Large intestine (tissue), 12 donors: ENCODE measurements at places on chromosomes 7 and 10. TPM values are rescaled to one million over a fixed set of nuclear protein-coding genes. Genes with fewer than 3 reads are reported as not detected.
A peak's percentile ranks its signal among the peaks of the same experiment; 100 is the strongest.

Gene NPFFR1
- polyA plus RNA-seq: 0.31 TPM

Gene ARHGAP21
- polyA plus RNA-seq: 55.4 TPM

- no peak for DNase-seq
Measured at GRCh38 chr7:149245244-149245643, 5.8 kb downstream of the ZNF212 start.

DNA sequence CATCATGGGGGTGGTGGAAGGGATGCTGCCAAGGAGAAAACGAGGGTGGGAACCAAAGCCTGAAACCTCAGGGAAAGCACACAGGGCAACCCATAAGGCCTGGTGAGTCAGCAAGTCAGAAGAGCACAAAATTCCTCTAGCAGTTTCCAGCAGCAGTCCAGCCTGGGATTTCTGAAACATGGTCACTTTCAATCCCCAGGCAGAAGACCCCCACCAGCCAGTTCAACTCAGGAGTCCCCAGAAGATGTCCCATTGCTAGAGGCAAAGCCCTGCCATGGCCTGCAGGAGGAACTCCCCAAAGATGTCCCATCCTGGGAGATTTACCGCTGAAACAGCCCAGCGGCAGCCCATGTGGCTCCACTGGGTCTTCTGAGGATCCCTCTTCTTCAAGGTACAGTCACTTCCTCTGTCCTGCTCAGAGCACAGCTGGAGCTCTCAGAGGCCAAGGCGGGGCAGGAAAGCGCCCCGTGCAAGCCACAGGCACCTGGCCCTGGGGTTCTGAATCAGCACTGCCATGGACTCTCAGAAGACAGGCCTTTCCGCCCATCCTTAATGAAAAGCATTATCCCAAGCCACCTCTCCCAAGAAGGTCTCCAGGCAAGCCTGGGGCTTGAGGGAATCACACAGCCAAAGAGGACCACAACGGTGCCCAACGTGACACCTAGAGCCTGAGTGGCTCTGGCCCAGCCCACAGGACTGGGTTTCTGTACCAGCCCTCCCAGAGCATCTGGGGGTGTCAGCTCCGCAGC is 196.9 kb downstream of the GRID1 start:
- DNase-seq: no peak

DNA sequence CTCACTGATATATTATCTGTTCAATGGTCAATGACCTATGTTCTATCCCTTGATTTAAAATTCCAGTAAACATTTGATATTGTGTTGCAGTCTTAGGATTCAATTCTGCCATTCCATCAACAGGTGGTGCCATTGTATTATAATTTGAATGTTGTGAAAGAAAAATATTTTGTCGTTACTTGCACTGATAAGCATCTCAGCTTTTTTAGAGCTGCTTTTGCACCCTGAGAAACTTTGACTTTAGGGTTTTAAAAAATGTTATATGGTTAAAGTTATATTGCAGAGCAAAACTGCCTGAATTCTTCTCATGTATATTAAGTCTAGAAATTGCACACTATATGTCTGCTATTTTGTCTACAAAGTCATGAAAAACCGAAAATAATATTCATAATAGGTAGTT is 18.8 kb upstream of the MINDY3 start:
- no peak for DNase-seq

- DNase-seq: no peak
Measured at GRCh38 chr7:127578711-127579275, 6.6 kb downstream of the GCC1 start.

- peak; percentile 86 for DNase-seq
Measured at GRCh38 chr10:34319197-34319846, 495.8 kb downstream of the PARD3 start.

DNA sequence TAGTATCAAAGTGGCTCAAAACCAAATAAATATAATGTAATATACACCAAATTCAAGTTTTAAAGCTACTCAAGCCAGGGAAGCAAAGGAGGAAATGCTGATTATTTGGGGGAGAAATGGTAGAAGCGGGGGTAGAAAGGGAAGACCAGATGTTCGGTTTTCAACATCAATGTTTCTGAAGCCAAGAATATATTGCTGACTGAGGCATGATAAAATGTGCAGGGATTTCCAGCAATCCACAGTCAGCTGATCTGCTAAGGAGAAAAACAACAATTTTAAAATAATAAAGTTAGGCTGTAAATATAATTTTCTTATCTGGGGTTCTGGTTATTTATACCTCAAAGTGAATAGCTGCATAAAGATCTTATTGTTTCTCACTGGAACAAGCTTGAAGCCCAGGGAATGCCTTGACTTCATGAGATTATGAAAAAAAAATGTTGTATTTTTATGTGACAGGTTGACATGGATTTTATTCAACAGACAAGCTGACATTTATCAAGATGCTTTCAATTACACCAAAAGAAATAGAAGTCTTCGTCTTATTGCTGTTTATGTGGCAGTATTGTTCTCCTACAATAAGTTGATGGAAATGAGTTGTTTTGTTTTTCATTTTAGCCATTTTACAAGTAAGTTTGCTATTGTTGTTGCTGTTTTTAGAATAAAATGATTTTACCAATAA is 28.6 kb upstream of the BMPER start:
- no peak for DNase-seq

Gene HECTD2
- polyA plus RNA-seq: 14.5 TPM

DNA sequence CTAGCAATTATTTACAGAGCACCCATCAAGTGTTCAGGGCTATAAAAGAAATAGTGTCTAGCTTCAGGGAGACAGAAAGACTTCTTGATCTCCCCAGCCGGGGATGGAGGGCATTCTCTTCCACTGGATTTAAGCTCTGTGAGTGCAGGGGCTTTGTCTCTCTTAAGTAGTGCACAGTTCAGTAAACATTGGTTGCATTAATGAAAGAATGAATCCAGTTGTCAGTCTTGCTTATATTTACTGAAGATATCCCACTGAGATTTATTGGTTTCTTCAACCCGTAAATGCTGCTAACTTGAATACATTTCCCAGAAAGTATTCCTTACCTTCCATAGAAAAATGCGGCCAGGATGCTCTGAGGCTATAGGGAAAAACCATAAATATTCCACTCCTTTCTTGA is 41.9 kb downstream of the AUTS2 start:
- DNase-seq: no peak

GRCh38 chr10:129056734-129057689 is 410.0 kb upstream of the MGMT start:
- no peak for DNase-seq
